Activated naive CD4-positive, alpha-beta T cell treated with anti-CD3 and anti-CD28 coated beads, Interleukin-2, amount 50 U/mL, for 72 hours (primary cell): ENCODE measurements at places on chromosomes 12 and 14. TPM values are rescaled to one million over a fixed set of nuclear protein-coding genes. Genes with fewer than 3 reads are reported as not detected.

- no peak for DNase-seq
Measured at GRCh38 chr14:21825149-21825743, 151.6 kb upstream of the OR4E1 start.

DNA sequence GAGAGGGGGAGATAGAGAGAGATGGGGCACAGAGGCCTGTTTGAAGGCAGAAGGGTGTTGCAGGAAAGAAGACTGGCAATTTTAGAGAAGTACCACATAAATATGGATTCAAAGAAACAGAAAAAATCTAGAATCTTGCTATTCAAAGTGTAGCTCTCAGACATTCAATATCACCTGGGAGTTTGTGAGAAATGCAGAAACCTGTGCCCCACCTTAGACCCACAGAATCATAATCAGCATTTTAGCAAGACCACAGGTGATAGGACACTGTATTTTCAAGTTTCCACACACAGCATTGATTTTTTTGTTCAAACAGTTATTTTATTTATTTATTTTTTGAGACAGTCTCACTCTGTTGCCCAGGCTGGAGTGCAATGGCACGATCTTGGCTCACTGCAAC, 3.3 kb downstream of the NEDD8 start:
- no peak for DNase-seq

GRCh38 chr14:58918066-58918738, 270.3 kb upstream of the DAAM1 start:
- no peak for DNase-seq

GRCh38 chr14:42854061-42854460, 1247.4 kb downstream of the LRFN5 start:
- DNase-seq, result no peak

GRCh38 chr12:112627851-112628250, 163.7 kb upstream of the RPH3A start:
- no peak for DNase-seq

- DNase-seq, result no peak
Measured at GRCh38 chr12:67370979-67371378, 101.8 kb downstream of the CAND1 start.

GRCh38 chr14:104112113-104112505, 26.3 kb upstream of the KIF26A start:
- no peak for DNase-seq

DNA sequence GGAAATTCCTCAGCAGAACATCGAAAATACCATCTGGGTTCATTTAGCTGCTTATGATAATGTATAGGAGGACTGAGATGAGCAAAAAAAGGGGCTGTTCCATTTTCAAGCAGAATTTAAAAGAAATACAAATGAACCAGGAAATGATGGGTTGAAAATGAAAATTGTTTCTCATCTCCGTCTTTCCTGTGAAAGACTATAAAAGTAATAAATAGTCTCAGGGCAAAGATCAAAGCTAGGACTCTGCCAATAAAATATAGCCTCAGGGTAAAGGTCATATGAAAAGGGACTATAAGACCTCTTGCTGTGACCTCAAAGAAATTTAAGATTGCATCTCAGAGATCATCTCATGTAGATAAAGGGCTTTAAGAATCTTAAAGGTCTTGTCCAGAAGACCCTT, 478.0 kb downstream of the BTG1 start:
- DNase-seq, result no peak

DNA sequence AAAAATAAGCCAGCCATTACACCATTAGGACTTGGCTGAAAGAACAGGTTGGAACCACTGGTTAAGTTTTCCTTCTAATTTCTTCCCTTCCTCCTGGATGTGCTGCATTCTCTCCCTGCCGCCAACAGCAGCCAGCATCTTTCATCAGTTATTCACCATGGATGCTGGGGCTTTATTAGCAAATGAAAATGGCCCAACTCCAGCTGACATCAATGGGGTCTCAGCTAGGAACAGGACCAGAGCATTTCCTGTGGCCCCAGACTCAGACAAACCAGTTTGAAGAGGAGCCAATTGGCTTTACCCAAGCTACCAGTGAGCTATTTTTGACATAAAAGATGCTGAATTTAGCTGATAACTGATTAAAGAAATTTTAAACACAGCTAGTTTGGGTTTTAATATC, 26.0 kb upstream of the TBX5 start:
- DNase-seq, result no peak

GRCh38 chr14:31543969-31544799, 17.0 kb upstream of the NUBPL start:
- DNase-seq, result no peak

DNA sequence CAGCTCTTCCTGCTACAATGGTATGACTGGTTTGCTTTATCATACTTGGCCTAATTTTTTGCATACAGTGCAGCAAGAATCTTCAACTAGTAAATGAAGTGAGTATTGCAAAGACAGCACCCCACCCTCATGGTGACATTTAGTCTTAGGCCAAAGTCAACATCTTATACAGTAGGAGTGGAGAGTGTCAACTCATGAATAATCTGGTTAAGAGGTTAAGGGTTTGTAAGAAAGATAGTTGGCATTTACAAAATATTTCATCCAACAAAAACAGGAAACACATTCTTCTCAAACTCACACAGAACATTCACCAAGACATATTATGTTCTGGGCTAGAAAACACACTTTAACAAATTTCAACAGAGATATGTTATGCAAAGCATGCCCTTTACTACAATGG, 2.2 kb upstream of the OAS1 start:
- DNase-seq, result no peak

DNA sequence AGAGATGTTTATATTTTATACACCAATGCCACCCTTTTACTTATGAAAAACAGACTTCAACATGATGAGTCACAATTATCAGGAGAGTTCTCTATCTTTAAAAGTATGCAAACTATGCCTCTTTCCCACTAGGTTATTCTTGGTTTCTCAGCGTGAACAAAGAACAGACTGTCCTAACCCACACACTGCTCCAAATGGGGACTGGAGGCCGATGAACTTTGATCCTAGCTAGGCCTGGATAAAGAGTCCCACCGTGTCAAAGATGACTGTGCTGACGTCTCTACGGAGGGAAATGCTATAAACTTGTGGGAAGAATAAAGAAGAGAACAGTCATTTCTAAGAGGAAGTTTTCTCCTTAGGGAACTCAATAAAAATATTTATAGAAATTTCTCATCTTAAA, 160.1 kb downstream of the EPS8 start:
- DNase-seq, result no peak

GALNT9 gene
- 0.41 TPM for total RNA-seq

DNA sequence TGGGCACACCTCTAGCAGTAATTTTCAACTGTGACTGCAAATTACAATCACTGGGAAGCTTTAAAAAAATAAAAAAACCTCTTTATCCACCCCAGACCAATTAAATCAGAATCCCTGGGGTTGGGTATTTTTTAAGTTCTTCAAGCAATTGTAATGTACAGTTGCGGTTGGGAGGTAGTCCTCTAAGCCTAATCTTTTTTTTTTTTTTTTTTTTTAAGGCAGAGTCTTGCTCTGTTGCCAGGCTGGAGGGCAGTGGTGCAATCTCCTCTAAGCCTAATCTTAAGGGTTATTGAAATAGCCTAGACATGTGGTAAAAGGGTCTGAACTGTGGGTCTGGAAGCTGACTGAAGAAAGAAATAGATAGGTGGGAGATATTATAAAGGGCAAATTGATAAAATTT, 230.5 kb downstream of the AKAP6 start:
- DNase-seq, result no peak
